Cardiac fibroblast (primary cell): ENCODE measurements at places on chromosomes 13 and 19.

DNA sequence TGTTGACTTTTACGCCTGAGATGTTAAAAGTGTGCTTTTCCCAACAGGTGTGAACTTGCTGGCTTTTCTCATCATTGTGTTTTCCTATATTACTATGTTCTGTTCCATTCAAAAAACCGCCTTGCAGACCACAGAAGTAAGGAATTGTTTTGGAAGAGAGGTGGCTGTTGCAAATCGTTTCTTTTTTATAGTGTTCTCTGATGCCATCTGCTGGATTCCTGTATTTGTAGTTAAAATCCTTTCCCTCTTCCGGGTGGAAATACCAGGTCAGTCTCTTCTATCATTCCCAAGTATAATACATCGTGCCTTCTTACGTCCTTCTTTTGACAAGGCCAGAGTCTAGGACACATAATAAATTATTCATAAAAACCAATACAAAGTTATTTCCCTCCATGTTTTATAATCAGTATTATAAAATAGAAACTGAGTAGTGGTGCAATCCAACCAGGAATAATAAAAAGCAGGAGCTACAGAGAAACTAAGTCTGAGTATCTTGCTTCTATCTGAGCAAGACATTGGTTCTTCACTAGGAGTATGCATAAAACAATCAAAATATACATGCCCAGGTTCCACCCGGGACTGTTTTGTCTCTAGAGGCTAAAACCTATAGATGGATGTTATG lies 57.9 kb downstream of the RXFP2 start:
- DNase-seq: peak; percentile 70

DNA sequence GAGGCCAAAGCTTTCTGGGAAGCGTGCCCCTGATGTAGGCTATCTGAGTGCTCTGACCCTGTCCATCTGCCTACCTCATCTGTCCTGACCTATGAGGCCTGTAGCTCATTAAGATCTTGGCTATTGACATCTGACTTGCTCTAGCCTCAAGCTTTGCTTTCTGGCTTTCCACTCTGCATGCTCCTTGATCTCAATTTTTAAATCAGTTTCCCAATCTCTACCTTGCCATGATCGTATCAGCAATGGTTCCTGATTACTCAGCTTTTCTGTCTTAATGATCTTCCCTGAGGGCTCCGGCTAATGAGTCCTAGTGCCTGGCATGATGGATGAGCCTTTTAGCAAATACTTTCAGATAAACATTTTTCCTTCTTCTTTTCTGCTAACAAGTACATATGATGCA lies 262.0 kb downstream of the NDFIP2 start:
- no peak for DNase-seq

DNA sequence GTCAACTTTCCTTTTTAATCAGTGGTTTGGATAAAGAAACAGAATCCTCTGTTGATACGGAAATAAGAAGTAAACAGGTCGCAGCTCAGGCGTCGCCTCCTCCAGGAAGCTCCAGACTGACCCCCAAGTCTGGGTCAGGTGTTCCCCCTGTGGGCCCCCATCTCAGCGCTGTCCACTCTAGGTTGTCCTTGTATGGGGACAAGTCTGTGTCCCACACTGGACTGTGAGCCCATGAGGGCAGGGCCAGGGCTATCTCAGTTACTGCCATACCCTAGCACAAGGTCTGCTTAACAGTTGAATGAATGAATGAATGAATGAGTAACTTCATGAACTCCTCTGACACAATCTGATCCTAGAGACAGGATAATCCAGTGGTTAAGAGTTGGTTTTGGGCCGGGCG lies 7.5 kb downstream of the CLASRP start:
- DNase-seq: no peak

DNA sequence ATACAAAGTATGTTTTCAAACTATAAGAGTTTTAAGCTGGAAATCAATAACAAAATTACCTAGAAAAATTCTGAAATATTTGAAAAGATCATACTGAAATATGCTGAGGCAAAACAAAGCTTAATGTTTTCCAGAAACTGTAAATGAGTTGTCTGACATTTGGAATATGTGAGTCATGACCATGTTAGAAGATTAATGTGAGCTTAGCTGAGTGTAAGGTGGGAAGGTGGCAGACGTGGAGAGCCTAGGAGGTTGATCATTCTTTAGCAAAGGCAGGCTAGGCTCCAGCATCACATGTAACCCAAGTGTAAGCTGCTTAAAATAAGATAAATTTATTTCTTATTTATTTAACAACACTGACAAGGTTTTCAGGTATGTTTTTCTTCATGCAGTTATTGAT lies 2086.1 kb upstream of the PCDH20 start:
- no peak for DNase-seq

DNA sequence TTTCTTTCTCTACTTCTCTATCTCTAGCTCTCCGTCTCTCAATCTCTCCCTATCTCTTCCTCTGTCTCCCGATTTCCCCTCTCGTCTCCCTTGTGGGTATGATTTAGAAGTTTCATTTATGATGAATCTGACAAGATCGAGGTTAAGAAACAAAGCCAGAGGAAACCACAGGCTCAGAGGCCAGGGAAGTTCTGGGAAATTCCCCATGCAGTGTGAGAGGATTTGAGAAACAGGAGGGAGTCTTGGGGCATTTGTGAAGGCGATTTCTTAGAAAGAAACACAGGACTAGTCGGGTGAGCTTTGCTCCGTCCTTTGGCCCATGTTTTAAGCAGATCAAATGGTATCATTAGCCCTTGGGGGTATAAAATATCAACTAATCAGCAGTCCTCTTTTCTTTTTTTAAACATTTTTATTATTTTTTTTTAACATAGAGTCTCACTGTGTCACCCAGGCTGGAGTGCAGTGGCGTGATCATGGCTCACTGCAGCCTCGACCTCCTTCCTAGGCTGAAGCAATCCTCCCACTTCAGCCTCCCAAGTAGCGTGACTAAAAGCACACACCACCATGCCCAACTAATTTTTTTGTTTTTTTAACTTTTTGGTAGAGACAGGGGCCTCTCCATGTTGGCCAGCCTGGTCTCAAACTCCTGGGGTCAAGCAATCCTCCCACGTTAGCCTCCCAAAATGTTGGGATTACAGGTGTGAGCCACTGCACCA lies 25.8 kb downstream of the TNFSF9 start:
- DNase-seq: peak; percentile 71

GRCh38 chr13:66275416-66275815 lies 954.7 kb downstream of the PCDH9 start:
- no peak for DNase-seq

DNA sequence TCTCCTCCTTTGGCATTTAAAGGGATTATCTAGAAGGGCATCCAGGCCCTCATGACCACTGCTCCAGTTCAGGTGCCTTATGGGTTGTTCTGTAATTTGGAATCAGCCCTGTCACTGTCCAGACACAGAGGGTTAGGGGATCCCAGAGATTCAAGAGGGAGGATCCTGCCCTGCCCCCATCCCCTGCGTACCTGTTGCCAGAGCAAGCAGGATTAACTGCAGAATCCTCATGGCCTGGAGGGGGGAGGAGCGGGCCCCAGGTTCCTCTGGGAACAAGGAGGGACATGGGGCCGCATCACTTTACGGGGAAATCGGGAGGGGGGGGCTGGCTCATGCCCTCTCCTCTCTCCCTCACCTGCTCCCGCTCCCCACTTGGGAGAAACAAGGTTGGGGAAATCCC lies 1.0 kb downstream of the KLK11 start:
- no peak for DNase-seq

GRCh38 chr19:50202386-50202785 lies 1.0 kb upstream of the MYH14 start:
- DNase-seq: no peak

GRCh38 chr13:50831512-50831911 lies 12.0 kb downstream of the DLEU7 start:
- DNase-seq: no peak

DNA sequence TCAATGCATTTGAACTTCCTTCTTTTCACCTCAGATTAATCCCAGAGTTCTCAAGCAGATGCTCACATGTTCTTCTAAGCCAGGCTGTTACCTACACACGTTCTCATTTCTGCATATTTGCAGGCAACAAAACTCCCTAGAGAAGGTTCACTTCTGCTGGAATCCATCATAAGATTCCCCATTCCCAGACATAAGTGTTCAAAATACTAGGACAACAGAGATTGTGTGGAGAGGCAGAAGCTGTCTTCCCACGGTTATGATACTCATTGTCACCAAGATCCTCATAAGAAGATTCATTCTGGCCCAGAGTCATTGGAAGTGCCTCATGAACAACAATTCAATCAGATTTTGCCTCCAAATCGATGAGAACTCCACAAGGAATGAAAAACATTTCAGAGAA lies 931.6 kb upstream of the MIR17HG start:
- no peak for DNase-seq

DNA sequence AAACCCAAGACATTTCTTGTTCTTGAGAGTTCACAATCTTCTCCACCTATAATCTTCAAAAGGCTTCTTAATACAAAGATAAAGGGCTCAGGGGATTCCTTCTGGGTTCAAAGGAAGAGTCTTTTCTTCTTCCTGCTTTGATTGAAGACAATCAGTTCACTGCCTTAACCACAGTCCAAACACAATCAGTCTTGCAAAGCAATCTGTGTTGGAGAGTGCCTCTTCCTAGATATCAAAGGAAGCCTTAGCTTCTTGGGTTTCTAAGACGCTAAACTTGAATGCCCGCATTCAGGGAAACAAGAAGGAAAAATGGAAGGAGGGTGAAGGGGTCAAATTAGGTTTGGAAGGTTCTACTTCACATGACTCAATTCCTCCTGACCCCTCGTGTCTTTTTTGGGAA lies 27.2 kb downstream of the RANBP3 start:
- DNase-seq: no peak
